ENCODE measurements at places on chromosomes 7 and 10. TPM values are rescaled to one million over a fixed set of nuclear protein-coding genes. Genes with fewer than 3 reads are reported as not detected.

DNA sequence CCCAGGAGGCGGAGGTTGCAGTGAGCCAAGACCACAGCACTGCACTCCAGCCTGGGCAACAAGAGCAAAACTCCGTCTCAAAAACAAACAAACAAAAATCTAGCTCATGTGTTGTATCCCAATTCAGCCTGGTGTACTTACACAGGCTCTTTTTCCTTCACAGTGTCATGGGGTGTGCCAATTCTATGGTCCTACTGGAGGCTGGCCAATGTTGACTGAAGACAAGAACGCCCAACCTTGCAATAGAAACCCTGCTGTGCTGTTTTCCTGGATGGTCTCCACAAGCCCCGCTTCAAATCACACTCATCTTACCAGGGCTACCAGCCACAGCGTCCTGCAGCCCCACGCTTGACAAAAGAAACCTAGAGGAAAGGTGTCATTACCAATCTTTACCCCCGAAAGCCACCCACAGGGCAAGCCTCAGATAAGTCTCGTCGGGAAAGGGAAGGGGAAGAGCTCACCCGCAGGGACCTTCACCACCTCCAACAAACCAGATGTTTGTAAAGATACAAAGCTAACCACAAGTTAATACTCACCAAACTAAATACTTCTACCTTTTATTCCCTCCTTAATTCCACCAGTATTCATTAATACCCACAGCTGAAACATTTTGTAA lies 64.8 kb downstream of the TNS3 start:
- DNase-seq, result no peak

The BLNK gene
- polyA plus RNA-seq, result 17.7 TPM

The PLXNA4 gene
- 1.6 TPM for polyA plus RNA-seq

GRCh38 chr7:149731207-149731955 lies 42.0 kb downstream of the ZNF467 start:
- no peak for DNase-seq

The MYO1G gene
- 1.8 TPM for polyA plus RNA-seq

The SFTPA1 gene
- polyA plus RNA-seq, result 18.1 TPM

- no peak for DNase-seq
These were observed 33.0 kb downstream of the TMEM106B start for GRCh38 chr7:12244129-12244528.

GRCh38 chr10:116627386-116627933 lies 6.7 kb downstream of the PNLIPRP2 start:
- DNase-seq, result peak; percentile 27

- DNase-seq, result no peak
These were observed 285.5 kb downstream of the CCDC3 start for GRCh38 chr10:12716042-12716441.

- DNase-seq, result no peak
These were observed 34.1 kb downstream of the CHST3 start for GRCh38 chr10:71998119-71998839.

GRCh38 chr7:118029826-118030422 lies 154.0 kb upstream of the LSM8 start:
- DNase-seq, result no peak

DNA sequence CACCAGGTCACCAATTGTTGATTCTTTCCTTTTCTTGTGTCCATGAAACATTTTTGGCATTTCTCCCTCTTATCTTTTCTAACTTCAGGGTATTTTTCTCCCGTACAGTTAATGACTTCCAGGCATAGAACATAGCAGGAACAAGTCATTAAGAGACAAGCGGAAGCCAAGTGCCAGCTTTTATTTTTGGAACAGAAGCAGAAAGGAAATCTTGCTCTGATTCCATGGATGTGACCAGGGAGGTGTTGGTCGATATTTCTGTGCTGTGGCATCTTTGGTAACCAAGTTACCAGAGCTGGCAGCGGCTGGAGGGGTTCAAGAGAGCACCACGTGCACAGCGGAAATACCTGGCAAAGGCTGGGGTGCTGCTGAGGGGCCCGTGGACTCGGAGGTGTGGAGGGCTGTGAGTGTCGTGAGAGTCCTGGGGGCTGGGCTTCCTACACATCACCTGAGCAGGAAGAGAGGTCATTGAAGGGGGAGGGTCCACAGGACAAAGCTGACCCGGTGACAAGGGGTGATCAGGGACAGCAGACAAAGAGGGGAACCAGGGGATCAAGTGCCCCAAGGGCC lies 1.8 kb downstream of the LLCFC1 start:
- DNase-seq, result peak; percentile 27

The MAGI2 gene
- 6.6 TPM for polyA plus RNA-seq

DNA sequence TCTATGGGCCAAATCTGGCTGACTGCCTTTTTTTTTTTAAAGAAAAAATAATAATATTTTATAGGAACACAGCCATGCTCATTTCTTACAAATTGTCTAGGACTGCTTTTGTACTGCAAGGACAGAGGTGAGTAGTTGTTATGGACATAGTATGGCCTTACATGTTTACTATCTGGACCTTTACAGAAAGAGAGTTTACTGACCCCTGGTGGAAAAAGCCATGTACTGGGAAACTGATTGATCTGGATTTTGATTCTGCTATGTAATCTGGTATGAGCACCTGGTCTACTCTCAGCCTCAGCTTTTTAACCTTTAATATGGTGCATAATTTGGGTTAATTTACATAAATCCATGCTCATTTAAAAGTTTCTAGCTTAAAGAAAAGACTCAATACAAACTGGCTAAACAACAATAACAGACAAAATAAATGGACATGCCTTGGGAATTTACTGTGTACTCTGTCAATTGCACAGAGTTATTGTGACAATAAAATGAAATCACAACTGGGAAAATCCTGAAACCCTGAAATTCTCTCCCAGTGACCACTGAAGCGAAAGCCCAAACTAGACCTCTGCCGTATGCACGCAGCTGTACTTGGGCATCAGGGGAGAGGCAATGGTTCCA lies 260.7 kb downstream of the BMPER start:
- DNase-seq, result no peak

DNA sequence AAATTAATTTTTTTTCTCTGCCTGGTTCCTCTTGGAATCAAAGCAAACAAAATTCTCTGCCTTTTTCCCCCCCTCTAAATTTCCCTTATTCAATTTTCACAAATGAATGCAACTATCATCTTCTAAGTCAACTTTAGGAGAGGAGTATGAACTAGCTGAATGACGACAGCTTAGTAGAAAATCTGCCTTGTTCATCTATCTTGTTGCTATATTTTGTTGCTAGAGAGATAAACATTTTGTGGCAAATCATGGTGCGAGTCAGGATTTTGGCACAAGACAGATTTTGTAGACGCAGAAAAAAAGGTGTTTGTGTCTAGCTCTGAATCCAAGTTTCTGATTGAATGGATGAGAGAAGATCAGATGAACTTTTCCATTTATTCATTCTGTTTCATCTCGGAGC lies 81.0 kb upstream of the FZD8 start:
- DNase-seq, result no peak

GRCh38 chr7:137695942-137696341 lies 150.8 kb downstream of the DGKI start:
- DNase-seq, result no peak

DNA sequence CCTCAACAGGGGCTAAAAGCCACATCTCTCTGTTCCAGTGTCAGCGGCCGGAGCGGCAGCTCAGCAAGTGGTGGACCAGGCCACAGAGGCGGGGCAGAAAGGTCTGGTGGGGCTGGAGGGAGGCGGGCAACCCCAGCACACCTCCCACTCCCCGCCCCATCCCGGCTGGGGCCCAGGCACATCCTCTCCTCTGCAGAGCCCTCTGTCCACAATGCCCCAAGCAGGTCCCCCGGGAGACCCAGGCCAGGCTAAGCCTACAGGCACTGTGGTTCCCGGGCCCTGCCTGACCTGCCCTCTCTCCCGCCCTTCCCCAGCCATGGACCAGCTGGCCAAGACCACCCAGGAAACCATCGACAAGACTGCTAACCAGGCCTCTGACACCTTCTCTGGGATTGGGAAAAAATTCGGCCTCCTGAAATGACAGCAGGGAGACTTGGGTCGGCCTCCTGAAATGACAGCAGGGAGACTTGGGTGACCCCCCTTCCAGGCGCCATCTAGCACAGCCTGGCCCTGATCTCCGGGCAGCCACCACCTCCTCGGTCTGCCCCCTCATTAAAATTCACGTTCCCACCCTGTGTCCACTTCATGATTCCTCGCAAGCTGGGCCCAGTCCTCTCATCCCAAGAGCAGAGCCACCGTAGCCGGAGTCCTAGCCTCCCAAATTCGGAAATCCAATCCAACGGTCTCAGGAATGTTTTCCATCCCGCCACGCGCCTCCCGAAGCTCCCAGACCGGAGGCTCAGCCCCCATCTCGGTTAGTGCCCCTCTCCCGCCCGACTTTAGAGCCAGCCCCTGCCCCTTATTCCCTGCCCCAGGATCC lies 2.1 kb downstream of the ADIRF start:
- no peak for DNase-seq

DNA sequence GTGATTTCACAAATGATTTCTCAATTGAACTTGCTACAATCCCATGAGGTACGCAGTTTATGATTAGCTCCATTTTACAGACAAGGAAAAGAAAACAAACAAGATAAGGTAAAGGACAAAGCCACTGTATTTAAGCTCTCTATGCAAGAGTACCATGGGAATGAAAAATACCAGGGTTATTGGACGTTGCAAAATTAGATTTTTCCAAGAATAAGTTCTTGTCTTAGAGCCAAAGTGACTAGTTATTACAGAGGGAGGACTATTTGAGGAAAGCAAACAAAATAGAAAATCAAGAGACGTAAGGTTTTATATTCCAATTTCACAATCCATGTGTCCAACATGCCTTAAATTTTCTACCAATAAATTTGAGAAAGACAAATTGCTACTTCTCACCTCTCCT lies 97.9 kb upstream of the PTN start:
- no peak for DNase-seq

- no peak for DNase-seq
These were observed 139.4 kb downstream of the GFRA1 start for GRCh38 chr10:116133634-116134033.

The SORCS3 gene
- polyA plus RNA-seq, result 0.12 TPM

The TMEM270 gene
- not detected for polyA plus RNA-seq

The CUEDC2 gene
- 69.7 TPM for polyA plus RNA-seq

The MMD2 gene
- polyA plus RNA-seq, result not detected

- DNase-seq, result no peak
These were observed 153.8 kb upstream of the KAT6B start for GRCh38 chr10:74672430-74673165.

GRCh38 chr10:102813734-102814452 lies 23.3 kb downstream of the CYP17A1 start:
- DNase-seq, result no peak

DNA sequence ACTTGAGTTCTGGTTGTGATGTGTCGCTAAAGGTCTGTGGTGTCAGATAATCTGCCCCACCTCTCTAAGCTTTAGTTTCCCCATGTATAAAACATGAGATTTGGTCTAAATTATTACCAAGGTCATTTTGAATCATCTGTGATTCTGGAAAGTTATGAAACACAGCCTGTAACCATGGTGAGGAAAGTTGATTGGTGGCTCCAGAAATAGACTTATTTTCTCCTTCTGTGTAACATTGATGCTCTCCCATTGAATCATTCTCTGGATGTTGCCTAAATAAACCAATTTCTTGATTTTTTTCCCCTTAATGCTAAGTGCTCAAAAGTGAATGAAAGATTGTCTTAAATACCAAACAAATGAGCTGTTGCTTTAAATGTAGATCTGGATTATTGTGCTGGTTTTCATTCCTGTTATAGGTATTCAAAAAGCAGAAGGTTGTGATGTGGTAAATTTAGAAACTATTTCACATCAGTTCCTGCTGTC lies 30.0 kb upstream of the PCGF5 start:
- no peak for DNase-seq

GRCh38 chr7:119514326-119514725 lies 758.6 kb upstream of the KCND2 start:
- no peak for DNase-seq

The SEC24C gene
- 69.1 TPM for polyA plus RNA-seq

DNA sequence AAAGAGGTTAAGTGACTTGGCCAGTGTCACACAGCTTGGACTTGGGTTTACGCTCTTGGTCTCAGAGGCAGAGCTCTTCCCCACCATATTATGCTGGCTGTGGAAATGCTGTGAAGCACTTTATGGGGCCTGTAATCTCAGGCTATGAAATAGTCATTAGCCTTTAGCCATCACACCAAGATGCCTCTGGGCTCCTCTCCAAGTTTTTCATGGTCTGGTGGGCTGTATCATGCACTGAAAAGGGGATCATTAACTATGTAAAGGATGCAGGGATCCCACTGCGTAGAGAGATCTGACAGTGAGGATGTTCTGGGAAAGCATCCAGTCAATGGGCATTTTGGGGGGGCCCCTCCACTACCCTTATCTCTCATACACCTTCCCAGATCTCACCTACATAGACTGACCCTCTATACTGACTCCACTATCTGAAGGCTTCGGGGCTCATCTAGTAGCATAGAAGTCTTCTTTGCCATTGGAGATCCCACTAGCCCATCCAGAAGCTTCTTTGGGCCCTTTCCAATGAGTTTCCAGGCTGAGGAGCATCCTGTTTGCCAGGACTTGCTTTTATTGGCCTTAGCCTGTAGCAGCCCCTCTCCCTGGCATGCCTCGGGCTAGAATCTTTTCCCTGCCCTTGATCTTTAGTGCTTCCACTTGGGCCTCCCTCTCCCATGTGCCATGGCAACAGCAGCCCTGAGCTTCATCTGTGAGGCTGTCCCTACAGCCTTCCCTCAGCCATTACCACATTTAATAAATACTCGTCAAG lies 19.6 kb downstream of the FRMPD2 start:
- DNase-seq, result no peak

GRCh38 chr7:103967401-103967800 lies 22.1 kb downstream of the RELN start:
- DNase-seq, result no peak

GRCh38 chr7:32890010-32890792 lies 1.4 kb downstream of the KBTBD2 start:
- DNase-seq, result peak; percentile 47

DNA sequence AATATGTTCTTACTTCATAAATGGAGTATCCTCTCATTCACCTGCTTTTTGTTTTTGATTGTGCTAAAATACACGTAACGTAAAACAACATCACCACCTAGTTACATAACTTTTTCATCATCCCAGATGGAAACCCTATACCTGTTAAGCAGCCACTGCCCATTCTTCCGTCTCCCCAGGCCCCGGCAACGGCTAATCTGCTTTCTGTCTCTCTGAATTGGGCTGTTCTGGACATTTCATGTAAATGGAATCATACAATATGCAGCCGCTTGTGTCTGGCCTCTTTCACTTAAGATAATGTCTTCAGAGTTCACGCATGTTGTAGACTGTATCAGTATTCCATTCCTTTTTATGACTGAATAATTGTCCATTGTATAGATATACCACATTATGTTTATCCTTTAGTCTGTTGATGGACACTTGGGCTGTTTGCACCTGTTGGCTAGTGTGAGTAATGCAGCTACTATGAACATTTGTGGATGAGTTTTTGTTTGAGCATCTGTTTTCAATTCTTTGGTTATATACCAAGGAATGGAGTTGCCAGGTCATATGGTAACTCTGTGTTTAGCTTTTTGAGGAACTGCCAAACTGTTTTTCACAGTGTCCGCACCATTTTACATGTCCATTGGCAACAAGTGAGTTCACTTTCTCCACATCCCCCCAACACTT lies 14.1 kb upstream of the SUN1 start:
- DNase-seq, result no peak

DNA sequence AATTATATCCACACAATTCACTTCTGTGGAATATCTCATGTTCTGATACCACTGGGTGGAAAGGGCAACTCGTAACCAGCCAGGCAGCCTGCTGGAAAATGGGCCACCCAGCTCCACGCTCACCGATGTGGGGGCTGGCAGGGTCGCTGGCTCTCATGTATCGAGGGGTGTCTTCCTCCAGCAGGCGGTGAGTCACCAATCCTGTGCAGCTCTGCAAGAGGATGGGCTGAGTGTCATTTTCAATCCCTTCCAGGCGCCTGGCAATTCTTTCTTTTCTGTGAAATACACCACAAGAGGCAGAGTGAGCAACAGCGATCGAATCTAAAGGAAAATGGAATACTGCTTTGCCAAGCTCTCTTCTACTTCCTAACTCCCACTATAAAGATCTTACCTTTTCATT lies 80.1 kb downstream of the SVIL start:
- no peak for DNase-seq

Data from right lung (tissue), 10 donors.